ENCODE measurements at places on chromosomes 3 and 15.

DNA sequence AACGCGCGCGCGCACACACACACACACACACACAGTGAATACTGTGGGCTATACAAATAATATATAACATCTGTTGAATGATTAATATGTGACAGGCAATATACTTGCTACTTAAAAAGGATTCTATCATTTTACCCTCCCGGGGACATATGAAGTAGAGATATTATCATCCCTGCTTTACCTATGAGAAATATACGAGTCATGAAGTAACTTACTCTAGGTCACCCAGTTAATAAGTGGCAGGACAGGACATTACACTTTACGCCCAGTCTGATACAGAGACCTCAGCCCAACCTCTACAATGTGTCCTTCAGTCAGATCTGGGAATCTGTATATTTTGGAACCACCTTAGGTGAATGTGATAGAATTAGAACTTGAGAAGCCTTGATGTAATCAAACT, 55.4 kb downstream of the CCDC54 start:
- no peak for DNase-seq

- DNase-seq: no peak
Observed at GRCh38 chr3:141153679-141153966, 78.0 kb upstream of the PXYLP1 start.

DNA sequence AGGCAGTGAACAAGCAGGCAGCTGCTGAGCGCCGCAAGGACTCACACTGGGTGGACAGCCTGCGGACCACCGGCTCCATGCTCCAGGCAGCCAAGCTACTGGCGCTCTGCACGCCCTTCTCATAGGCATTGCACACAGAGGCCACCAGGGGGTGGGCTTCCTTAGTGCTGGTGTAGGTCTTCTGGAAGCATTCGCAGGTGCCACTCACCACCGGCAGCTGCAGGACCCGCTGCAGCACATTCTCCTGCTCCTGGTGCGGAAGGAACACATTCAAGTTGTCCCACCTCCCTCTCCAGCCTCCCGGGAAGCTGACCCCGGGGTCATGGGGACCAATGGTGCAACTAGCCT, 6.0 kb downstream of the PLIN1 start:
- DNase-seq: no peak

DNA sequence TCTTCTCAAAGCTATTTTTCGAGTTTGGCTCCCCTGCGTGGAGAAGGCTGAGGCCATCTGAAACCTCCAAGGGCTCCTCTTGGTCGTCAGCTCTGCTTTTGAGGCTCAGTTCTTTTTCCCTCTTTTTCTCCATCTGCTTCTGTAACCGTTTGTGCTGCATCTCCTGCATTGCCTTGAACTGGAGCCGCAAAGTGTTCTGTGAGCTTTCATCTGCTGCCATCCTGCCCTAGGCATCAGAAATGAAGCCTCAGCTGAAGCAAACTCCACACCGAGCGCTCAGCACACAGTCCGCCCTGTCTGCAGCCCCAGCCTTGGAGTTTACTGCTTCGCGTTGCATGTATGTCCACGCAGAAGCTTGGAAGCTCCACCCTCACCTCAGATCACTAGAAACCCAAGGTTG, 14.9 kb downstream of the CCDC13 start:
- no peak for DNase-seq

DNA sequence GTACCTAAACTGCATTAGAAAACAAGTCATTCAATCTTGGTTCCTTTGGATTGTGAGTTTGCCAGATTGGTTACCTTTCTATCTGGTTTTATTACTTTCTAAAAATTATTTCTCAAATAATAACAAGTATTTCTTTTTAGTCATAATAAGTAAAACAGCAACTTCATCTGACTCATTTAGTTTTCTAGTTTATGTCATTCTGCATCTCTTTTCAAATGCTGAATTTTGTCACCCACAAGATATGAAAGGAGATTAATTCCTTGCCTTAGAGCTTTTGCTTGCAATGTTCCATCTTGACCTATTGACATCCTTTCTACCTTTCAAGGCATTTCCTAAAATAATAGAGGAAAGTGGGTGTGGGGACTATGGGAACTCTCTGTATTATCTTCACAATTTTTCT, 253.6 kb upstream of the PEX5L start:
- DNase-seq: no peak

DNA sequence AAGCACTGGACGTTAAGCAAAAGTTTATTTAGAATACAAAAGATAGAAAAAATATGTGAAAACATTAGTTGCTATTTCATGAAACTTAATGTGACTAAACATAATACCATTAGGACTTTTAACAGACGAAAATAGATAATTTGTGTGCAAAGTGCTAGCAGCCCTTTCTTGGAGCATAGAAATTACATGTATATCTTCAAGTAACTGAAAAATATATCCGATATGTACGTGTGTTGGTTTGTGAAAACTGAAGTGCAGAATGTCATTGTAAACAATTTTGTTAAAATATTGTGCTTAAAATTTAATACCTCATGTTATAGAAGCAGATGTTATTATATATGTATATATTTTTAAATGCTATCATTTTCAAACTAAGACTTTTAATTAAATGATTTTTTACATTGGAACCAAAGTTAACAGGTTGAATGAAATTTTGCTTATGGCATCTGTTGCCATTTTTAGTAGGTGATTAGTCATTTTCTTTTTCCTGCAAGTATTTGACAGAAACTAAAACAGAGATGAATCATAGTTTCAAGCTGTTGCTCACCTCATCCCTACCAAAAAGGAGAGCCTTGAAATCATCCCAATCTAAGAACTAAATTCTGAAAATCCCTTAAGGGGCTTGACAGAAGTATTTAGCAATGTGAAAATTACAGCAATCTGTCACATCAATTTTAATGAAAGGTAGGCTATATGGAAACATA, 334.8 kb downstream of the NAALADL2 start:
- DNase-seq: no peak

GRCh38 chr3:37139567-37140052, 34.8 kb downstream of the LRRFIP2 start:
- no peak for DNase-seq

- no peak for DNase-seq
Observed at GRCh38 chr3:44867421-44868111, 5.9 kb downstream of the TMEM42 start.

DNA sequence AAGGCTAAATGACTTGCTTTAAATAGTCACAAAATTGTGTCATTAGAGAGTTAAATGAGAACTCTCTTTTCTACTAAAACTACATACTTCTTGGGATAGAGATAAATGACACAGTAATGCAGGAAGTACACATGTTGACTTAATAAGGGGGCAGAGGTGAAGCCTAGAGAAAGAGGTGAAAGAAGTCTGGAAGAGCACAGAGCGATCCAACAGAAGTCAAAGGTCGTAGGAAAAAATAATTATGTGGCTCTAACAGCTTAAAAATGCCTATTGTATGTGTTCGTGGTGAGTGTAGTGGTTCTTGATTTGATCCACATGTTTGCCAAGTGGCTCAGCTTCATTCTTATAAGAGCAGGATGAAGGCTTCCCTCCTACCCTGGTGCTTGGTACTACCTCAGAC, 61.7 kb downstream of the TMEM212 start:
- DNase-seq: no peak

- no peak for DNase-seq
Observed at GRCh38 chr3:128420289-128420688, 46.4 kb downstream of the DNAJB8 start.
